CD4-positive, alpha-beta T cell treated with Interleukin-2 at 100 ng/mL for 4 hours (primary cell): ENCODE measurements at places on chromosomes 2 and 18.

DNA sequence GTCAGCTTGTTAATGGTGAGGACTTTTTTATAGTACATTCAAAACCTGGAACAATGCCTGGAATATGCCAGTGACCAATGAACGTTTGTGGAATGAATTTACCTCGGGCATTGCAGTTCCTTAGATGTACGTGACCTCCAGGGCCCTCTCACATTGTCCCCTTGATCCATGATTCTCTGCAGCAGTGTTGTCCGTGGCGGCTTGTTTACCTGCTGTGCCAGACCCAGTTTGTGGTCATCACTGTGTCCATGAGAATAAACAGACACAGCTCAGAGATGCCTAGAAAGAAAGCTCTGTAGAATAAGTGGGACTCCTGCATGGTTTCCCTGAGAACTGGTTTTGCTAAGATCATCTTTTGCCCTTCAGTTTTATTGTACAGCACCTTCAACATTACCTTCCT, 1132.2 kb downstream of the DPP10 start:
- DNase-seq, result no peak

DNA sequence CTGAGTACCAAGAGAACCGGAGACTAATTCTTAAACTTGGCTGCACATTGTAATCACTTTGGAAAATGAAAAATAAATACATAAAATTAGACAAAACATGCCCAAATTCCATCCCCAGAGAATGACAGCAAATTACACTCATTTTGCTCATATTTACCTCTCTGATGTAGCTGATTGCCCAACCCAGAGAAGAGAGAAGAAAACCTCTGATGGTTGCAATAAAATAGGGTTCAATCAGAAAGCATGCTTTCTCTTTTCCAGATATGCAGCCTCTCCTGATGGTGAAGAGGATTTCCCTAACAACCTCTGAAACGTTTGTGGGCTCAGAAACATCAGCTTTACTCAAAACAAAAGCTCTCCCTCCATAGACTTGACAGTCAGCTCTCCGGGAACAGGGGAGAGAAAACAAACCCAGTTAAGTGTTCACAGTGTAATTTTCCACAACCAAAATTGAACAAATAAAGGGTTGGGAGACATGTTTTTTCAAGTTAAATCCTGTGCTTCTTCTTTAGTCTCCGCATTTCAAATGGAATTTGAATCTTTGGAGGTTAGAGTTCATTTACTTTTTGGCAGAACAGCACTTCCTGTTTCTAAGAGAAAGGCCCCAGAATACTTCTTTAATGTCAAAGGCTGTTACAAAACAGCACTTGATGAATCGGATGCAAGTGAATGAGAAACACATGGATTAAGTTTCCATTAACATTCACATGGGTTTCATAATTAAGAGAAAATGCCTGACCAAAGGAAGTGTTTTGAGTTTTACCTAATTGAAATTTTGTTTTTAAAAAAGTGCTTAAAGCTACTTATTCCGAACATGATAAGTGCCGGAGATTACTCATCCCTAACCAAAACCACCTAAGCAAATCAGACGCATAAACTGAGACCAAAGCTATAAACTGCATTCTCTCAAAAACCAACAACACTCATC, 570.1 kb upstream of the SYT4 start:
- DNase-seq, result no peak

DNA sequence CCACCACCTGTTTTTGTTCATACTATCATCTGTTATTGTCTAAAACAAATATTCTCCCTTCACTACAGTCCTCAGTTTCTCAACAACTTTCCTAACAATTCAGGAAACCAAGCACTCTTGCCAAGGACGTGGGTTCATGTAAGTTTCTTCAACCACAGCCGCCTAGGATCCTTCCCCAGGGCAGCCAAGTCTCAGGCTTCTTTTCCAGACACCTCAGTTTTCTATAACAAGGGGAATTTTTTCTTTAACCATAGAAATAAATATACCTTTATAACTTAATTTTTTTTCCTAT, 39.4 kb upstream of the AGPS start:
- no peak for DNase-seq

DNA sequence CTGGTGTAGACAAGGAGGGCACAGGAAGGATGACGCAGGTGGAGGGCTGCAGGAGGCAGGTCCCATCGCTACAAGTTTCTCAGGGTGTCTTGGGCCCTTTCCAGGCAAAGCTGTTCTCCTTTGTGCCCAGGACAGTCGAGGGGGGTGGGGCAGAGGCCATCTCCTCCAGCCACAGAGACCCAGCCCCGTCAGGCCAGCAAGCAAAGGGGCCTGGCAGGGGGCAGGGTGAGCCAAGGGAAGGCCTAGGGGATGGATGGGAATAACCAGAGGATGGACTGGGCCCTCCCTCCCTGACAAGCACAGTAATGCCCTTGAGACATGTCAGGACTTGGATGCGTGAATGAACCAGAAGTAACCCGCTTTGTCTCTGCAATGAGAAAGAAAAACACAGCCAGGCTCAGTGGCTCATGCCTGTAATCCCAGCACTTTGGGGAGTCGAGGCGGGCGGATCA, 6.3 kb downstream of the TCF23 start:
- no peak for DNase-seq

DNA sequence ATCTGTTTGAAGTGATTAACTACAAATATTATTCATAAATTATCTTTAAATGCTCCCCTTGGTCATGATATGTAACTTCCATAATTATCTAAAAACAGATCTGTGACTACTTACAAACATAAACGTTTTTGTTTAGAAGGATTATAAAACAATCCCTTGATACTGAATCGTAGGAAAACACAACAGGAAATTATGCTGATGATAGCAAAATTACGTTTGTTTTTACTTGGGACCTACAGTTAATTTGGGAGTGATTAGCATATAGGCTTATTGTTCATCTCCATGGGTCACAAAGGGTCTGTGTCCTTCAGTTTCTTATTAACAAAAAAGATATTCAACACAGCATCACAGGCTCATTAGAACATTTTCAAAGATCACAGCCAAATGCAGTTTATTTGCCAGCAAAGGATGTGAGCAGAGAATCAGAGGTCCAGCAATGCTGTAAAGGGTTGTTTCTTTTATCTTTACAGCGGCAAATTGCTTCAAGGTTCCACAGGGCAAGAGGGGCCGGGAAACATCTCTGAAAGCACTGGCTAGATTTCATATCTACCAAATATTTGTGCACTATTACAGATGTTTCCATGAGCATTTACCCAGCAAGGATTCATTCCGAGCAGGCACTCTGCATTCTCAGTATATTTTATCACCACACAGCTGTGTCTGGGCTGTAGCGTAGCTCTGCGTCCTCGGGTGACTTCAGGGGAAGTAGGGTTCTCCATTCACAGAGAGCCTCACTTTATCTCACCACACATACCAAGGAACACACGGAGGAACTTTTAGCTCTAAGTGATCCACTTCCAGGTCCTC, 4.1 kb downstream of the CCDC195 start:
- no peak for DNase-seq

GRCh38 chr2:230721712-230722111, 9.1 kb downstream of the CAB39 start:
- DNase-seq, result peak; percentile 35

- no peak for DNase-seq
These were observed 17.5 kb downstream of the SMAD2 start for GRCh38 chr18:47912794-47913585.

DNA sequence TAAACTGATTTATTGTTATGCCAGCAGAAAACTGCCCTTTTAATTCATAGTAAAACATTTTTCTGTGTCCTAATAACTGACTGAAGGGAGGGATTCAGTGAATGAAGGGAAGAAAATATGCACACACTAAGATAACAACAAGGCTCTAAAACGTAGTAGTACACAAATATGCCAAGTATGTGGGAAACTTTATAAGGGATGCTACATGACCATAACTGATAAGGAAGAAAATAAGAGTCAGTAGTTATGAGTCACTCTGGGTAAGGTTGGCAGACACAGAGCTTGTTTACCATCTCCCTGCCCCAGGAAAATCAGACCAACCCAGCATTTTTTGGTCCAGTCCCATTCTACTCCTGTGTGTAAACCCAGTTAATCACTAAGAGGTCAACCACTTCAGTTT, 124.2 kb downstream of the RPRM start:
- DNase-seq, result no peak

GRCh38 chr2:22885245-22885644, 499.7 kb upstream of the KLHL29 start:
- DNase-seq, result no peak

DNA sequence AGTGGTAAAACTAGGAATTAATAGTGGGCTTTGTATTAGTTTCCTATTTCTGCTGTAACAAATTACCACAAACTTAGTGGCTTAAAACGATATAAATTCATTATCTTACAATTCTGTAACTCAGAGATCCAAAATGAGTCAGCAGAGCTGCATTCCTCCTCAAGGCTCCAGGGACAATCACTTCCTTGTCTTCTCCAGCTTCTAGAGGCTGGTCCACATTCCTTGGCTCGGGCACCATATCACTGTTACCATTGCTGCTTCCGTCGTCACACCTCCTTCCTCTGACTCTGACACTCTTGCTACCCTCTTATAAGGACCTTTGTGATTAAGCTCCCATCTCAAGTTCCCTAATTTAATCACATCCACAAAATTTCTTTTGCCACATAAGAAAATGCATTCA, 567.8 kb upstream of the KLHL29 start:
- DNase-seq, result no peak

- DNase-seq, result no peak
These were observed 68.1 kb downstream of the DNER start for GRCh38 chr2:229646186-229646723.

- no peak for DNase-seq
These were observed 11.8 kb downstream of the NDUFA10 start for GRCh38 chr2:240013343-240013742.

- peak; percentile 13 for DNase-seq
These were observed 305.0 kb upstream of the ID2 start for GRCh38 chr2:8376603-8377410.

DNA sequence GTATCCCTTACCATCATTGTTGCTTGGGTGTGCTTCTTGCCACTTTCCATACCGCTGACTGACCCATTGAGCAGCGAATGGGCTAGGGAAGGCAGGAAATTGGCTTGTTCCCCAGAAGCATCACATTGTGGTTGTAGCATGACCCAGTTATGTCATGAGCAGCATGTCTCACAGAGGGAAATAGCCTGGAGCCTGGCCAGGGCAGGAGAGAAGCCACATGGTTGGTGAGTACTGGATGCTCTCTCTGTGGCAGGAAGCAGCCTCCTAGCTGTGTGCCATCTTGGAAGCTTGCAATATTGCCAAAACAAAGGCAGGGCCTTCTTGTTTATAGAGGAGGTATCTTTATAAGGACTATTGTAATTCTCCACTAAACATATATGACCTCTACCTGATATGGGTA, 482.6 kb downstream of the PIK3C3 start:
- DNase-seq, result no peak

DNA sequence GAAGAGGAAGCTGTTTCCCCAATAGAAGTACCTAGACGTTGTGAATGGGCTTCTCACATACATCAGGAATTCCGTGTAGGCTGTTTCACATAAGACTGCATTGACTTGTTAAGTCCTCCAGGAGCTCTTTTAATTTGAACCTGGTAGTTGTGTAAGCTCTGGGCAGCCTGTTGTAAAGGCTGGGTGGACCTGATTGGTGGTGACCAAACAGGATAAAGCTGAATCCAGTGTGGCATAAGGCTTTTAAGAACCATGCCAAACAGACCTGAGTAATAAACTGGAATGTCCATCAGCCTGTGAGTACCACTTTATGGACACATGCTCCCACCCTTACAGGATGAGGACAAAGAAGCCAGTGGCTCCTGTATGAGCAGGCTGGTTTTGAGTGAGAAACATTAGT, 24.1 kb downstream of the RMND5A start:
- no peak for DNase-seq

- no peak for DNase-seq
These were observed 1603.8 kb upstream of the ACVR2A start for GRCh38 chr2:146241023-146241422.

GRCh38 chr2:224764565-224765236, 48.5 kb upstream of the CCDC195 start:
- DNase-seq, result peak; percentile 5

DNA sequence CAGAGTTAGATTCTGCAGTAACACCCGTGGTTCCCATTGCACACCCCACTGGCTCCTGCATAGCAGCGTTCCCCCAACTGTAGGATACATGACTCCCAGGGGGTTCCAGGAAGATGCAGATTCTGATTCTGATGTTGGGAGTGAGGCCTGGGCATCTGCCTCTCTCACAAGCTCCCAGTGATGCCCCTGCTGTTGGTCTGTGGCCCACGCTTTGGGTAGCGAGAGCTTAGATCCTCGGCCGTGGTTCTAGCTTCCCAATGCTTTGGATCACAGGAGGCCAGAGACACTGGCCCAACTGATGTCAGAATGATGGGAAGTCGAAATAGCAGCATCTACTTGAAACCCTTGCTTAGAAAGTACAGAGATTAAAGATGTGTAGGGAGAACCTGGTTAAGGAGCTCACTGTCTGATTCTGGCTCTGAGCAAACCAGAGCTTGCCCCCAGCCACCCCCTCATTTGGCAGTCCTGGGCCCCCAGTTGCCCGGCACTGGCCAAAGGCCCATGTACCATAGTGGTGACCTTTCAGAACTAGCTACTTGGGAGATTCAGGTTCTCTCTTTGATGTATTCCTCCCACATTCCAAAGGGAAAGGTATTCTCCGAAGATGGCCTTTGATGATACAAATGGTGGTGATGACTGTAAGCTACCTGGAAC, 197.5 kb downstream of the FAM210A start:
- no peak for DNase-seq

DNA sequence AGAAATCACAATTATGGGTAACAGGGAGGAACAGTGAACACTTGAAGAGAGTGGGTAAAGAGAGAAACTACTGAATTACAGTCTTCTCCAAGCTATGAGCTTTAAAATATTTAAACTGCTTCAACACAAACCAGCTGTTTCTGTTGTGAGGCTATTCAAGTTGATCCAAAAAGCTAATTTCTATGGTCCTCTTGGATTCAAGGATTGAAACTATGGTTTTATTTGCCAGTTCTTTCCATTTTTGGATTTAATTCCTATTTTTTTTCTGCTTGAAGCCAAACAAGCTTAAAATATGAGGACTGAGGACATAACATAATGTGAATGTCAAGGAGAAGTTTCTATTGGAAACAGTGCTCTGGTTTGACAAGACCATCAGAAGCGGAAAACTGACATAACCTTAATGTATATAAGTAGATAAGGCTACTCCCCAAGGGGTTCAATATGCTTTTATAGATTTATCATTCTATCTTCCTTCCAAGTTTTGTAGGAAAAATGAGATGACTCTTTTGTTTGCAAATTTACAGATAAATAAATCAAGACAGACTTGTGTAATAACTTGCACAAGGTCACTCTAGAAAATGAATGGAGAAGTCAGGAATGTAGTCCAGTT, 60.7 kb upstream of the AQP4 start:
- DNase-seq, result no peak

- no peak for DNase-seq
These were observed 21.2 kb downstream of the TGIF1 start for GRCh38 chr18:3471141-3471648.

GRCh38 chr2:169362118-169362893, at the start of gene LRP2:
Gene LRP2 (minus strand): TSS chr2:169362534. CDS start chr2:169362399, 135 bp downstream.
- no peak for DNase-seq

GRCh38 chr2:121771976-121772742, 16.7 kb downstream of the TSN start:
- no peak for DNase-seq

- no peak for DNase-seq
These were observed 360.4 kb downstream of the ZNF516 start for GRCh38 chr18:76134628-76135027.
